Mesenteric fat pad (tissue), 1 donor: ENCODE measurements at places on chromosomes 16 and 17. TPM values are rescaled to one million over a fixed set of nuclear protein-coding genes. Genes with fewer than 3 reads are reported as not detected.

DNA sequence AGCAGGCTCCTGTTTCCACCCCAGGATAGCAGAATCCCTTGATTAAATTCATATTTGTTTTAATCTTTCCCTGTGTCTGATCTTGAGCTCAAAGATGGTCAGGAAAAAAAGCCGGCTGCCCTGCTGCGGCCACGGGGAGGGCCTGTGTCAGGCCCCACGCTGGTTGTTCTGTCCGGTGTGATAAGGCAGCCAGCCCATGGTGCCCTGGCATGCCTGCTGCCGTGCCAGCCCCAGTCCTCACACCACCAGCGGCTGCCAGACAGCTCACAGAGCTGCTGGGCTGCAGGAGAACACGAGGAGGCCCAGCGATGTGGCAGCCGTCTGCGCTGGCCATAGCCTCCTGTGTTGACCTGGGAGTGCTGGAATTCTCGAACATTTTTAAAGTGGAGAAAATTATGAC is 34.7 kb upstream of the BRD7 start:
- no peak for DNase-seq

DNA sequence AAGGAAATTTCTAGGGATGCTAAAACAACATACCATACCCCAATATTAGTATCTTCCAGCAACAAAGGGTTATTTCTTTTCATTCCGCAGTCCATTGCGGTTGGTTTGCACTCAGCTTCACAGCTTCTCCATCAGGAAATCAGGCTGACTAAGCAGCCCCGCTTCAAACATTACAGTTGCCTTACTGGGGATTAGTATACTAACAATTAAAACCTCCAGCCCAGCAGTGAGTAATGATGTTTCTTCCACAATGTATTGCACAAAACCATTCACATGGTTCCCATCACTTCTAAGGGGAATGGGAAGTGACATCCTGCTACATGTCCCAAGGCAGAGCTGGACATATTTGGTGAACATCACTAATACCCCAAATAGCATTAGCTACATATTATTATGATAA is 1384.9 kb downstream of the CDH8 start:
- no peak for DNase-seq

DNA sequence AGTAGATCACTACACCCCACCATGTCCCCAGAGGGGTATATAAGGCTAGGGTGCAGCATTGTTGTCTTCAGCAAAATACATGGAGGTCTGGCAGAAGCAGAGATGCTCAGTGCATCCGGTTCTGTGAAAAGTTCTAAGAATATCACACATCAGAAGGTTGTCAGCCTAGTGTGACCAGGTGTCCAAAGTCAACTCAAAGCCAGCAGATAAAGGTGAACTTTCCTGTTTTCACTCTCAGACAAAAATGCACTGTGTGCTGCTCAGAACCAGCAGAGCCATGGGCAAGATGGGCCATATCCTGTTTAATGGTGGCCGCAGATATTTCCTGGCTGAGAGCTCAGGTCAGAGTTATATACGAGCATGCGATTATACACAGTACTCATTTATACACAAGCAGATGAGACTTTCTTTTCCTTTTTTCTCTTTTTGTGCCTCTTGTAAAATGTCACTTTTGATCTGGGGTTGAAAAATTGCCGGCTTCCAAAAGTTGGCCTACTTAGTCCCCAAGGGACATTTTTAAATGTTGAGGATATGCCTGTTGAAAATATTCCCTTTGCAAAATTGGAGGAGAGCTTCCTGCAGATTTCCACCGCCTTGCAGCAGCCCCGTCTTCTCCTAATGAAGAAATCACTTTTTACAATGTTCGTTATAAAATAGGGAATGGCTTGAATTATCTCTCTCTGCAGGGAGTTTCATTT is 425.6 kb upstream of the SALL1 start:
- no peak for DNase-seq

CSH2 gene
- total RNA-seq, result not detected
